NCI-H460 (cell line): ENCODE measurements at places on chromosomes 1 and 21. TPM values are rescaled to one million over a fixed set of nuclear protein-coding genes. Genes with fewer than 3 reads are reported as not detected.

DNA sequence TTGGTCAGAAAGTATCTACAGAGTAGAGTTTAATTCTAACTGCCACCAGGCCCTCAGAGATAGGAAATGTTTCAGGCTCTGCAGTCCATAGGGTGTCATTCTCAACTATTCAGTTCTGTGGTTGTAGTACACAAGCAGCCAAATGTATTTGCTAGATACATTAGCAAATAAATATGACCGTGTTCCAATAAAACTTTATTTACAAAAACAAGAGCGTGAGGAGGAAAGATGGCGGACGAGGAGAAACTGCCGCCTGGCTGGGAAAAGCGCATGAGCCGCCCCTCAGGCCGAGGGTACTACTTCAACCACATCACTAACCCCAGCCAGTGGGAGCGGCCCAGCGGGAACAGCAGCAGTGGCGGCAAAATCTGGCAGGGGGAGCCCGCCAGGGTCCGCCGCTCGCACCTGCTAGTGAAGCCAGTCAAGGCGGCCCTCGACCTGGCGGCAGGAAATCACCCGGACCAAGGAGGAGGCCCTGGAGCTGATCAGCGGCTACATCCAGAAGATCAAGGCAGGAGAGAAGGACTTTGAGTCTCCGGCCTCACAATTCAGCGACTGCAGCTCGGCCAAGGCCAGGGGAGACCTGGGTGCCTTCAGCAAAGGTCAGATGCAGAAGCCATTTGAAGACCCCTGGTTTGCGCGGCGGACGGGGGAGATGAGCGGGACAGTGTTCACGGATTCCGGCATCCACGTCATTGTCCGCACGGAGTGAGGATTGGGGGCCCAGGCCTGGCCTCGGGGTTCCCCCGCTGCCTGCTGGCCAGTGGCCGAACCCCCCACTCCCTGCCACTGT, 286.1 kb downstream of the LRRC40 start:
- DNase-seq: no peak

Gene SLAMF9
- total RNA-seq: not detected in 2 replicates

DNA sequence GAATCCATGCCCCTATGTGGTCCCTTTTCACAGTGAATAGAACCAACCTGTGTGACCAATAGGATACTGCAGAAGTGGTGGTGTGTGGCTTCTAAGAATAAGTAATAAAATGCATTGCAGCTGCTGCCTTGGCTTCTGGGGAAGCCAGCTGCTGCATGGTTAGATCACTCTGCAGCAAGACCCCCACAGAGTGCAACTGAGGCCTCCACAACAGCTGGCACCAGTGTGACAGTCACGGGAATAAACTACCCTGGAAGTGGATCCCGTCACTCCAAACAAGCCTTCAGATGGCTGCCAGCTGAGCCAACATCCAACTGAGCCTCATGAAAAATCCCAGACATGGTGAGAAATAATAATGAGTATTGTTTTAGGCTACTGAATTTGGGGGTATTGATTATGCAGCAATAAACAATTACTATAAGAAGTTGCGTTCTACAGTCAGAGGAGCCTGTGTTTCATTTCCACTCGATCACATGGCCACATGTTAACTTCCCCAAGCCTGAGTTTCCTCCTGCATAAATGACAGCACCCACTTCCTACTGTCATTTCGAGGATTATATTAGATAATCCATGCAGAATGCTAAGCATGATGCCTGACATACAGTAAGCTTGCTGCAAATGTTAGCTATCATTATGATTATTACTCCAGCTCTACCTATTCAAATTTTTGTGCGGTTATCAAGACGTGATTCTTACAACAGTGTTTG, 20.8 kb upstream of the COG2 start:
- DNase-seq: no peak

GRCh38 chr1:181989261-181989920, 72.1 kb downstream of the ZNF648 start:
- no peak for DNase-seq

DNA sequence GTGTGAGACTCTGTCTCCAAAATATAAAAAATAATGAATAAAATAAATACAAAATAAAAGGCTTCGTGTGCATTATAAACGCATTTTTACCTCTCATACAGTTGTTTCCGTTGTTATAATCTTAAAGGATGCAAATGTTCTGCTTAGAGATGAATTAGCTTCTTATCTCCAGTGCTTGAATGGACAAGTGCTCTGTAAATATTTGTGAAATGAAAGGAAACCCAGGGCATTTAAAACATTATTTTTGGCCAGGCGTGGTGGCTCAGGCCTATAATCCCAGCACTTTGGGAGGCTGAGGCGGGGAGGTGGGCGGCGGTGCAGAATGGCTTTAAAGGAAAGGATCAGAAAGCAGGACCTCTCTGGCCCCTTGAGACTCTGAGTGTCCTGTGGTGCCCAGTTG, 94.5 kb downstream of the HUNK start:
- DNase-seq: no peak

GRCh38 chr1:235050911-235051360, 77.7 kb downstream of the TOMM20 start:
- no peak for DNase-seq

DNA sequence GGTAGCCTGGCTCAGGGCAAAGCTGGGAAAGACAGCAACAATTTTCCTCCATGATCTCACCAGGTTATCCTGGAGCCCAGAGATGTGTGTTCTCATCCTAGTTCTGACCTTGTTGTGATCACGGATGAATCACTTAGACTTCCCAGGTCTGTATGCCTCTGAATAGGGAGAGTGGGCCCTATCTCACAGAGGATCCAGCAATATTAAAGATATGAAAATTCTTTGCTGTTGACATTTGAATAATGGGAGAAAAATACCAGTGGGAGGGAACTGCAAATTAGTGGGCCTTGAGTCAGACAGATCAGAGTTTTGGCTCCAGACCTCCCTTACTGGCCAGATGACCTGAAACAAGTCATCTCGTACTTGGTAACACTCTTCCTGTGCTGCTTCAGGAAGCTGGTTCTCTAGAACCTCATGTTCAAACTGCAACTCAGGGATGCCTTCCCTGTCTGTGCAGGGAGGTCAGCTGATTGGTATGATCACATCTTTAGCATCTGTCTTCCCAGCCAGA, 32.8 kb upstream of the RNF19B start:
- DNase-seq: no peak

Gene SH2D1B
- total RNA-seq: not detected in 2 replicates
